GM04503 (cell line): ENCODE measurements at places on chromosomes 2 and 18.

DNA sequence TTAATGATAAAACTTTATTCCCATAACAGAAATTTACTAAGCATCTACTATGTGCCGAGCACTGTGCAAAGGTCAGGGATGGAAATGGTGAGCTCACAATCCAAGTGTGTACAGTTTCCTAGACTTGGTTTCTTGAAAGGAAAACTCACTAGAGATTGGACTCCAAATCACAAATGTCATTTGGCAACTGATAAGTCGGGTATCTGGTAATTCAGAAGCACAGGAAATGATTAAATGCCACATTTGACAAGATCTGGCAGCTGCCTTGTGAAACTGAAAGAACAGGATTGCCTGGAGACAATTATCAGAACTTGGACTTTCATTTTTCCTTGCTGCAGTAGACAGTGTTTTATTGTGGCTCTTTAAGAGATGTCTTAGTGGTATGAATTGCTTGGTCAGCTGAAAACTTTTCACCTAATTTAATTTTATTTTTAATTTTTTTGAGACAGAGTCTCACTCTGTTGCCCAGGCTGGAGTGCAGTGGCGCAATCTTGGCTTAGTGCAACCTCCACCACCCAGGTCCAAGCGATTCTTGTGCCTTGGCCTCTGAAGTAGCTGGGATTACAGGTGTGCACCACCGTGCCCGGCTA lies 19.2 kb downstream of the ITGA6 start:
- no peak for DNase-seq

DNA sequence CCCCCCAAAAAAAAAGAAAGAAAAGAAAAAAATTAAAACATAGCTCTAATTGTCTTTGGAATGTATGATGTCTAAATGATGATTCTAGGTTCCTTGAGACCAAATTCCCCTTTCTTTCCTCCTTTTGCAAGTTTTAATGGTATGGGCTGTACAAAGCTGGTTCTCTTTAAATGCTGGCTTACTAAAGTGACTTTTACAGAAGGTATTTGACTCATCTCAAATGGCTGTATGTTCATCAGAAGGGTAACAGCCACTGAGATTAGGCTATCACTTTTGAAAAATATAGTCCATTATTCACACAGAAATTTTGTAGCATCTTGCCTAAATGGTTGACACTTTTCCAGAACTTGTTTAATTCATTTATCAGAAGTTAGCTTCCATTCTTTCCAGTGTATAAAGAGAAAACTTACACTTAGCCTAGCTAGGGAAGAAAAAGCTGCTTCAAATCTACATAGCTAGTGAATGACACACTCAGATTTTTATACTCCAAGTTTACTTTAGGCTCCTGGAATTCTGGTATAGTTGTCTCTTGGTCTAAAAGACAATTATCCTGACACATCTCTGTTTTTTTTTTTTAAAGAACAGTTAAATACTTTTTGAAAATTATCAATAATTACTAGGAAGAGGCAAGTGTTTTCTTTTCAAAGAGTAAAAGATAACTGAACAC lies 622.6 kb downstream of the LRP1B start:
- DNase-seq: no peak

GRCh38 chr2:172965433-172966212 lies 110.0 kb upstream of the MAP3K20 start:
- DNase-seq: no peak

DNA sequence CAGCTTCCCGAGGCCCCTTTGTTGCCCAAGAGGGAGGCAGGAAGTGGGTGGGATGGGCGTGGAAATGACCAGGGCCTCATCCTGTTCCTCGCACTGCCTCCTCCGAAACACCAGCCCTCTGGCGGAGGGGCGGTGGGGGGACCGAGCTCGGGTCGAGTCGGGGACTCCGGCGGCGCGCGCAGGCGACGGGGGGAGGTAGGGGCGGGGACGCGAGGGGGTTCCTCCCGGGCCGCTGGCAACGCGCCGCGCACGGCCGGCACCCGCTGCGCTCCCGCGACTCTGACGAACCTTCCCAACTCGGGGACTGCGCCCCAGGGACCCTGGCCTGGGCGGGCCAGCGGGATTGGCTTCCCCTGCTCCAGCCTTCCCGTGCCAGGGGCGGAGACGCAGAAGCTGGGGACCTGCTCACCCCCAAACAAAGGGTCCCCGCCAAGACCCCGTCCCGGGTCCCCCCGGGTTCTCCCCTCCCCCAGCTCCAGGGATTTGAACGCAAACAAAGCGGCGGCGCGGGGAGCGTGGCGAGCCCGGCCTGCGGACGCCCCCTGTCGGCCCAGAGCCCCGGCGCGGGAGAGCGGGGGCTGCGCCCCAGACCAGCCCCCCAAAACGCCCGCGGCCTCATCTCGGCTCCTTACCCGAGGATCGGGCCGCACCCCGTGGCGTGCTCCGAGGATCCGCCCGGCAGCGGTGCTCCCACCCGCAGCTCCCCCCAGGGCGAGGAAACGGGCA lies 1.2 kb downstream of the SEMA4C start:
- peak; percentile 51 for DNase-seq

- no peak for DNase-seq
Measured at GRCh38 chr2:13050764-13051163, 334.0 kb downstream of the TRIB2 start.

DNA sequence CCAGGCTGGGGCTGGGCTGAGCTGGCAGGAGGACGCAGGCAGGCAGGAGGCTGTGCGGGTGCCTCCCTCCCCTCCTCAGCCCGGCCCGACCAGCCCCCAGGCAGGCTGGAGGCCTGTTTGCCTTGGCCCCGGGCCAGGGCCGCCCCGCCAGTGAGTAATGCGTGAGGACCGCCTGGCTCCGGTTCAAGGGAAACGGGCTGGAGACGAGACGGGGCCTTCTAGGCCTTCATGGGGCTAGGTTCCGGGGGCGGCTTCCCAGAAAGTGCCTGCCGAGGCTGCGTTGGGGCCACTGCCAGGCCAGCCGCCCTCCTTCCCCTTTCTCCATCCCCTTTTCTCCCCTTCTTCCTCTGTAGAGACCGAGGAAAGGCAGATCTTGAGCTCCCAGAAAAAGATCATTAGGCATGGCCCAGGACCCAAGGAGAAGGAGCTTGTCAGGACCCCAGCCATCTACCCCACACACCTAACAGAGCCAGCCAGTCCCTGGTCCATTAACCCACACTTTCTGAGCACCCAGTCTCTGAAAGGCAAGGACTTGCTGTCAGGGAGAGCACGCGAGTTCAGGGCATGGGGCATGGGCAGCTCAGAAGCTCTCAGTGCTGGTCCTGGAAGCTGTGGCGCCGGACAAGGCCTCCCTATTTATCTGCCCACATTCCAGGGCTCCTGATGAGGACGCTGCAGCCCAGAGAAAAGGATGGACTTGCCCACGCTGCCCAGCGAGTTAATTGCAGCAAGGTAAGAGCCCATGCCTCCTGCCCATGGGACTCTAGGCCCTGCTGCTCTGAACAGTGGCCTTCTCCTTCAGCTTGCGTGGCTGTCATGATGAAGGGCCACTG lies 48.5 kb downstream of the SMAD7 start:
- no peak for DNase-seq

DNA sequence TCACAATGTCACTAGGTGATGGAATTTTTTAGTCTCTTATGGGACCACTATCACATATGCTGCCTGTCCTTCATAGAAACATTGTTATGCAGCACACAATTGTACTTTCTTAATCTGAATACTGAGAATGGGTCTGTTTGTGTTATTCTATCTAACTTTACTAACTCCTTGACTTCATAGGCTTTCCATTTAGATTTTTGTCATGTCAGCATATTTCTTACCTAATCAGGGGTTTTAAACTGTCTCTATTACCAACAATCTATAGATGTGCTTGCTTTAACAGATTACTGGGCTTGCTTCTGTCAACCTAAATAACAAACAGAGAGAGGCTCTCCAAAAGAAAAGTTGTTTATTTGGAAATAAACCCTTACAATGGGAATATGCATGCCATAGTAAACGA lies 289.6 kb upstream of the ZNF804A start:
- no peak for DNase-seq

DNA sequence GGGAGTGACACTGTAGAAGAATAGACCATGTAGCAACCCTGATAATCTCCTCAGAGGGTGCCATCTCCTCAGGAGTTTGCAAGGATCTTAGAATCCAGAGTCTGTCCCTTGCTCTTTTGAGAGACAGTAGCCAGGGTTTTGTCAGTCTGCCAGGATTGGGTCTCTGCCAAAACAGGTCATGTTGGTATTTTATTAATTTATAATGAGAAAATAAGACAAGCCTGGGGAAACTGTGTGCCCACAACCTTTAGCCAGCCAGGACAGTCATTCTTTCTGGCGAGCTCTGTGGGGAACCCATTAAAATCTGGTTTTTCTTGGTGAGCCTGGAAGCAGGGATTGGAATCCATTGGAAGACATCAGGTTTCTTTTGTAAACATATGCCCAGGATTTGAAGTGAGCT lies 78.6 kb downstream of the PTPRM start:
- DNase-seq: no peak

DNA sequence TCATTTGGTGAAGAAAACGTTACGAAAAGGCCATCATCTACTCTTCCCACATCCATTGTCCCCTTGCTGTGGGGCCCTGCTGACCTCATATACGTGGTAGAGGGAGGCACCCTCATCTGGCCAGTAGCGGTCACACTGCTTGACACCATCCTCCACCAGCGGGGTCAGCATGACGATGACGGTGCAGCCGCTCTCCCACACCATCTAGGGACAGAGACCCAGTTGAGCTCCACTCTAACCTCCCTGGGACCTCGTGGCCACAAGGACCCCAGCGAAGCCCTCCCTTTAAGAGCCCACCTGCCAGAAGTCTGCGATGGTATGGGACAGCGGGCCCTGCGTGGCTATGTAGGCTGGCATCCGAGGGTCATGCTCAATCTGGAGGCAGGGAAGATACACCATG lies 13.1 kb downstream of the PTPRN start:
- no peak for DNase-seq

GRCh38 chr2:35978218-35978617 lies 377.4 kb upstream of the CRIM1 start:
- no peak for DNase-seq

DNA sequence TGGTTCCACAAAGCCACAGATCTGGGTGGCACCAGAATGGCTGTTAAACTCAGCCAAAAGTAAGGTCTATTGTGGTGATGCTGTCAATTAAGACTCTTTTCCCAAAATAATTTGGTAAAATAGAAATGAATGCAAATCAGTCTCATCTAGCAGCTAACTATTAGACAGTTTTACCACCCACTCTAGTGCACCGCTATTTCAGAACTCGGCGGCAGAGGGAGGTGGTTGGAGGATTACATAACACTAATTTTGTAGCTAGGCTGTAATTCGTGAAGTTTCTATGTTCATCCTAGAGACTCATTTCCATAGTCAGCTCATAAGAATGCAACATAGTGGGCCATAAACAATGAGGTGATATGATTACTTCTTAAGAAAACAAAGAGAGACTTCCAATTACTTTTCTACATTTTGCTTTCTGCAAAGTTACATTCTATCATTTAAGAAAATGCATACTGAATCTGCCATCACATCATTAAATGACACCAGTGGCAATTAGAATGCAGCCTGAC lies 413.8 kb downstream of the FBXO15 start:
- DNase-seq: no peak

GRCh38 chr18:51890762-51891161 lies 449.2 kb upstream of the DCC start:
- DNase-seq: peak; percentile 1

GRCh38 chr2:231661422-231662027 lies 46.8 kb upstream of the PTMA start:
- DNase-seq: no peak

DNA sequence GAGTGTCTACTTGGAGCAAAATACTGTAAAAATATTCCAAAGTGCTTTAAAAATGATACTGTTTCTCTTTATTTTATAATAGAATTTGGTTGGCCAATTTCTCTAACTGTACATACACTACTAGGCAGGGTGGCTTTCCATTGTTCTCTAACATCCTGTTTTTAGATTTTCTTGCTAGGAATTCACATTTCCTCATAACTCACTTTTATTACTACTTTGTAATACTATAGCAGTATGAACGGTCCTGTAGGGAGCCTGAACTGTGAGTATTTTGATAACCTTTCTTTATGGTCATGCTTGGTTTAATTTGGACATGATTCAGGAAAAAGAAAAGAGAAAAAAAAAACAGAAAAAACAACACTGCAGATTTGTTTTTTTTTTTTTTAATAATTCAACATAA lies 37.8 kb downstream of the GCG start:
- DNase-seq: no peak

GRCh38 chr2:109365131-109365530 lies 236.1 kb downstream of the SH3RF3 start:
- DNase-seq: no peak

DNA sequence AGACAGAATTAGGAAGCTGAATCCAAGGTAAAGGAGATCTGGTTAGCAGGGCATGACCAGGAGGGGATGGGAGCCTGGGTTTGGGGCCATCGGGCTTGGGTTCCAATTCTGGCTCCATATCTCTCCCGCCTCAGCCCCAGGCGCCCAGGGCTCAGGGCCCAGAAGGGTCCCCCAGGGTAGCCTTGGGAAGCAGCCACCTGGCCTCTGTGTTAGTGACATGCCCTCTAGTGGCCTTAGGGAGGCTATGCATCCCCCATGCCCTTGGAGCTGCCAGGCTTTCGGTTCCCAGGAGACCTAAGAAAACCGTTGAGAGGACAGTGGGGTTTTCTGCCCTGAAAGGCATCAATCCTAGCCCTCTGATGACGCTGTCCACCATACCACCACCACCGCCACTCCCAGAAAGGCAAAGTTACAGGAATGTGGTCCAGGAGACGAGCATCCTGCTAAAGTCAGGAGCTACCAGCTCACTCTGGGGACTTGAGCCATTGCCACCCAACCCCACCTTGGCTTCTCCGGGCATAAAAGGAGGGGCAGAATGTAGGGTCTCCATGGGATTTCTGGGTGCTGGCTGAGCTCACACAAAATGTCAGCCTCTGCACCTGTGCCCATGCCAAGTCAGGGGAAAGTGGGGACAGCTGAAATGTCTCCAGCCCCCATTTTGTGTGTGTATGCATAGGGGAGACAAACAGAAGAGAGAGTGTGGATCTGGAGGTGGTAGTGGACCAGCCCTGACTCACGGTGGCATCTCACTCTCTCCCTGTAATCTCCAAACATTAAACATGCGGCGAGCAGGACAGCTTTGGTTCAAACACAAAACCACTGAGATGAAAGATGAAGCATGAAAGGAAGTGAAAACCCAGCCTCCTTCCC lies 56.5 kb downstream of the EMX1 start:
- DNase-seq: no peak

DNA sequence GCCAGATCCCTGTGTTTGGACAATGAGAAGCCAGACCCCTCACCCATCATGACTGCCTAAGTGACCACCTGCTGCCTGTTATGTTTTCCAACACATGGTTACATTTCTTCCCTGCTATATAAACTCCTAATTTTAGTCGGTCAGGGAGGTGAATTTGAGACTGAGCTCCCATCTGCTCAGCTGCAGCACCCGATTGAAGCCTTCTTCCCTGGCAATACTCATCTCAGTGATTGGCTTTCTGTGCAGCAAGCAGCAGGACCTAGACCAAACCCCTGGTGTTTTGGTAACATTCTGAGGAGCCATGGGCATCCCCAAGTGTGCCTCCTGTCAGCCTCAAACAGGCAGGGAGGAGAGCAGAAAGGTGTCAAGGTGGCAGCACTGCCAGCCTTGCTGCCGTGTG lies 141.2 kb downstream of the CD8B2 start:
- no peak for DNase-seq

GRCh38 chr2:33412920-33413319 lies 63.5 kb upstream of the RASGRP3 start:
- DNase-seq: no peak

GRCh38 chr2:189375842-189376241 lies 65.4 kb upstream of the WDR75 start:
- DNase-seq: no peak

GRCh38 chr2:234378440-234378839 lies 118.4 kb downstream of the ARL4C start:
- no peak for DNase-seq
